ENCODE measurements at places on chromosomes 6 and 20. TPM values are rescaled to one million over a fixed set of nuclear protein-coding genes. Genes with fewer than 3 reads are reported as not detected.

Gene MYBL2
- not detected for total RNA-seq

DNA sequence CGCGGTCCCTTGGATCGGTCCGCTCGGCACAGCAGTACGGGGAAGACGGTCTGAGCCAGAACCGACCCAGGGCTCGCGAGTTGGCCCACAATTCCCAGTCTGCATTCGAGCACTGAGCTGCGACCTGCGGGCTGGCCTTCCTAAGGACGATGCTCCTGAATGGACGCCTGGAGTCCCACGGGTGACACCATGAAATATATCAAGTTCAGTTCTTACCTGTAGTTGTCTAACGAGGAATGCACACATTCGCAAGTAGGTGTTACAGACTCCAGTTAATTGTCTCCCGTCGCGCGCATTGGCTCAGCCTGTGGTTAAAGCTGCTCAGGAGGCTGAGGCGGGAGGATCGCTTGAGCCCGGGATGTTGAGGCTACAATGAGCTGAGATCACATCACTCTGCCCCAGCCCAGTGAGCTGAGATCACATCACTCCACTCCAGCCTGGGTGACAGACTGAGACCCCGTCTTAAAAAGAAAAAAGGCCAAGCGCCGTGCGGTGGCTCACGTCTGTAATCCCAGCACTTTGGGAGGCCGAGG lies 802 bp downstream of the PEX7 start:
- no peak for DNase-seq

Gene STX16
- 126 TPM for total RNA-seq

GRCh38 chr6:137589067-137589848 lies 95.1 kb upstream of the OLIG3 start:
- DNase-seq: no peak

Gene CST4
- total RNA-seq: not detected

GRCh38 chr20:53081916-53082863 lies 110.0 kb downstream of the TSHZ2 start:
- DNase-seq: no peak

GRCh38 chr20:61769286-61769832 lies 296.3 kb downstream of the TAF4 start:
- DNase-seq: peak; percentile 44

- no peak for DNase-seq
Observed at GRCh38 chr6:10359581-10359980, 55.3 kb downstream of the TFAP2A start.

DNA sequence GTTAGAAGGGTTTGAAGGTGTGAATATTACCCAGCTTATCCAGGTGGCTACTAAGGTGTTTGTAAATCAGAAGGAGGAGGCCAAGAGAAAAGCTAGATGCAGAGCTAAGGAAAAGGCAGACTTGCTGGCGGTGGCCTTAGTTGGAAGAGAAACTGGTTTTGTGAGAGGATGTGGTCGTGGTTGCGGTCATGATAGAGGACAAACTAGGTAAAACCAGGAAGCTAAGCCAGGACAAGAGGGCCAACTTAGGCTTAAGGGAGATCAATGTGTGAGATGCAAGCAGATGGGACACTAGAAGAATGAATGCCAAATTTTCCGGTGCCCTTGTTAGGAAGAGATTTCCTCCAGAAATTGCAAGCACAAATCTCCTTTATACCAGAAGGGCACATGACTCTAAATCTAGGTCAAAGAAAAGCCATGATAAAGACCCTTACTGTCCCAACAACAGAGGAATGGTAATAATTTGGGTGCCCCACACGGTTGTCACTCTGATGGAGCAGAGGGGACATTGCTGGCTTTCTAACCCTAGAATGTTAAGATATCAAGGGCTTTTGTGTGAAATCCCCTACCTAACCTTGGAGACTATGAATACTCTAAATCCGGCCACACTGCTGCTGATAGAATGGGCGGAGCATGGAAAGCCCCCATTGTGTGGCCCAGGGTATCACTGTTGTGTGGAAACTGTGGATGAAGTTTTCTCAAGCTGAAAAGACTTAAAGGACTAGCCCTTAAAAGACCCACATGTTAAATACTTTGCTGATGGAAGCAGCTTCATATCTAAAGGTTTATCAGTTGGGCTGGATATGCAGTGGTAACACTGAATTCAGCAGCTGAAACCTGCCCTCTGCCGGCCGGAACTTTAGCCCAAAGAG lies 7.8 kb downstream of the IL22RA2 start:
- no peak for DNase-seq

DNA sequence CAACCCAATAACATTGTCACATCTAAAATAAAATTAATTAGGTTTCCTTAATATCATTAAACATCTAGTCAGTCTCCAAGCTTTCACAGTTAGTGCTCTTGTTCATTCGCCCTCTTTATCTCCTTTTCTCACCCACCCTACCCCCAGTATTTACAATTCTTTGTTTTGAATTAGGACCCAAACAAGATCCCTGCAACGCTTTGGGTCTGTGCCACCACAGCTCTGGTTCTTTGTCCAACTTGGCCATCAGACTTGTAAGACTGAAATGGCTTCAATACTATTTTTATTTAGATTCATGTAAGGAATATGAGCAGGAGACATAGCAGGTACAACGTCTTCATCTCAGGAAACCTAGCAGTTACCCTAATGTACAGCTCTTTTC lies 276.5 kb downstream of the CDKAL1 start:
- DNase-seq: no peak

GRCh38 chr20:23143098-23143497 lies 57.0 kb upstream of the CD93 start:
- DNase-seq: peak; percentile 76

DNA sequence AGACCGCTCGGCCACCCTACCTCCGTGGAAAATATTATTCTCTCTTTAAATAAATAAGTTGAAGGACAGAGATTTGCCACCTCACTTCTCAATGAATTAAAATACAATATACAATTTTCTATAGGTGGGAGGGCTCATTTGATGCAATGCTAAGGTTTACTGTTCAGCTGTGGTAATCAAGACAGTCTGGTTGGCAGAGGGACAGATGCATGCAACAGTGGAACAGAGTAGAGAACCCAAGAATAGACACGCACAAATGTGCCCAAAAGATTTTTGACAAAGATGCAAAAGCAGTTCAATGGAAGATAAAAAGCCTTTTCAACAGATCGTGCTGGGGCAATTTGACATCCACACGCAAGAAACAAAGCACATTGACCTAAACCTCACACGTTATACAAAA lies 145.2 kb downstream of the CEBPB start:
- DNase-seq: no peak

DNA sequence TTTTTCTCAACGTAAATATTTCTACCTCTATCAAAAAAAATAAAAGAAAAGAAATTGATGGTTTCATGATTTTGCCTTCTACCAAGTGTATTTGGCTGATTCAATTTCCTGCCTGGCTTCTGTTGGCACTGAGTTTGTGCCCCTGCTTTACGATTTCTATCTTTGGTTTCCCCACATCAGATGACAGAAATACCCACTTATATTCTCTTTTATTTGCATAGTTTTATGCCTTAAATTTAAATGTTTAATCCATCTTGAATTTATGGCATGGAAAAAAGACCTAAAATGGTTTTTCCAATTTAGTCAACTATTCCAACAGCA lies 34.3 kb downstream of the RNF24 start:
- no peak for DNase-seq

DNA sequence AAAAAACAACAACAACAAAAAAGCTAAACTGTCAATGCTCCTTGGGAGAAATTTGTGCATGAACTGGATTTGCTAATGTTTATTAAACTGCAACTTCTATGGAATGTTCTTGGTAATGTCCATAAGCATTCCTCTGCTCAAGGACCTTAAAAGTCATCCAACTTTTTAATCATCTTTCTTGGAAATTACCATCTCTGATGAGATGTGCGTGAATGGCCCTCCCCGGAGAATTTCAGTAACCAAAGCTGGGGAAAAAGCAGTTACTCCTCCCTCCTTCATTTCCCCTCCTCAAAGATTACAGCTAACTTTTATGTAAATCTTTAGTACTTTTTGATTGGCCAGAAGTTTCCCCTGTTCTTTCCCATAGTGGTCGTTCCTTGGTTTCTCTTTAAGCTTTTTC lies 5.2 kb downstream of the TBCC start:
- DNase-seq: no peak

GRCh38 chr20:46725186-46726165 lies 16.0 kb downstream of the SLC2A10 start:
- no peak for DNase-seq

DNA sequence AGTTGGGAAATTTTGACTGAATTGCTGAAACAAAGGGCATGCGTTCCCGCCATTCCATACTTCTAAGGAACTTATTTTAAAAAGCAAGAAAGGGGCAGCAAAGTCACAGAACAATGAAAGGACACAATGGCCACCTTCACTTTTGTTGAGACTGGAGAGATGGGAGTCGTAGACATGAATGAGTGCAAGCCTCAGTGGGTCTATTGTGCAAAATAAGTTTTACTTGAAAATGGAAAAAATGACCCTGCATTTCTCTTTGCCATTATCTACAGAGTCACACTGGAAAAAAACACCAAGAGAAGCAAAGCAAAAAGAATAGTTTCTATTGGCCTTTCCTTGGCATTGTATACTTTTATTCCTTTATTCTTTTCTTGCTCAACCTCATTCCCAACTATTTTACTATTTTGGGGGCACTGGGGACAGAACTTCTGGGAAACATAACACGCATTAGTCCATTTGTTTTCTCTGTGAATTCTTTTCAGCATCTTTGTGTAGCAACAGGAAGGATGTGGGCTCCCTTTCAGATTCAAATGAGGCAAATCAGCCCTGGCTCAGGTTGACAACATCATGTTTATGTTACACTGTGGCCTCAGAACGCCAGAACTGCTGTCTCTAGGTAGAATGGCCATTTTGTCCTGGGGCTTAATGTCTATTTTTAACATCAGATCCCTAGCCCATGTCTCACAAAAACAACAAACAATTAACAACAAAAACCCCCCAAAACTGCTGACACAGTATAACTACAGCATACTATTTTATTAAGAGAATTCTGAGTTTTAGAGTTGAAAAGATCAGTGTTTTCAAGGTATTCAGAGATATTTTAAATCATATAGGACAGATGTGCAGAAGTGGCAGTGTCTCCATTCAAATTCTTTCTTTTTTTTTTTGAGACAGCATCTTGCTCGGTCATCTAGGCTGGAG lies 122.2 kb downstream of the FYN start:
- DNase-seq: no peak

DNA sequence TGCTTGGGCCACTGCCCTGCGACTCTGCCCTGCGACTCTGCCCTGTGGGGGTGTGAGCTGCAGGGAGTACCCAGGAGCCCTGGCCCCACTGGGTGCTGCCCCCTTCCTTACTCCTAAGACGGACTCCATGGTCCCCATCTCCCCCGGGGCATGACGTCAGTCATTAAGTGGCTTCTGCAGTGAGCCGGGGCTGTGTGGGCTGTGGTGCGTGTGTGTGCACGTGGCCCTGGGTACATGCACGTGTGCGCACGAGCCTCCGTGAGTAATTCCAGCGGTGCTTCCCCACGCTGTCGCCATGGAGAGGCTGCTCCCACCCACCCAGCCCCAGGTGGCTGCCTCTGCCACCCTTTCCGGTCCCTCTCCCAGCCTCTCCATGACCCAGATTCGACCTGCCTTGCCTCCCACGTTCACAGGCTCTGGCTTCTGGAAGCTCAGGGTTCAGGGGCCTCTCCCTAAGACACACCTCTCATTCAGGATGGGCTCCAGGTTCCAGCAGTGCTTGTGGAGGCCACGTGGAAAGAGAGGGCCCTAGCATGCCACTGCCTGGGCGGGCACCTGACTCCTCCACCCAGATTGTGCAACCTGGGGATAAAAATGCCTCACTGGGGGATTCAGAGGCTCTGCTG lies 88.3 kb downstream of the DLGAP4 start:
- DNase-seq: no peak

Gene WDR46
- total RNA-seq: 28.2 TPM

DNA sequence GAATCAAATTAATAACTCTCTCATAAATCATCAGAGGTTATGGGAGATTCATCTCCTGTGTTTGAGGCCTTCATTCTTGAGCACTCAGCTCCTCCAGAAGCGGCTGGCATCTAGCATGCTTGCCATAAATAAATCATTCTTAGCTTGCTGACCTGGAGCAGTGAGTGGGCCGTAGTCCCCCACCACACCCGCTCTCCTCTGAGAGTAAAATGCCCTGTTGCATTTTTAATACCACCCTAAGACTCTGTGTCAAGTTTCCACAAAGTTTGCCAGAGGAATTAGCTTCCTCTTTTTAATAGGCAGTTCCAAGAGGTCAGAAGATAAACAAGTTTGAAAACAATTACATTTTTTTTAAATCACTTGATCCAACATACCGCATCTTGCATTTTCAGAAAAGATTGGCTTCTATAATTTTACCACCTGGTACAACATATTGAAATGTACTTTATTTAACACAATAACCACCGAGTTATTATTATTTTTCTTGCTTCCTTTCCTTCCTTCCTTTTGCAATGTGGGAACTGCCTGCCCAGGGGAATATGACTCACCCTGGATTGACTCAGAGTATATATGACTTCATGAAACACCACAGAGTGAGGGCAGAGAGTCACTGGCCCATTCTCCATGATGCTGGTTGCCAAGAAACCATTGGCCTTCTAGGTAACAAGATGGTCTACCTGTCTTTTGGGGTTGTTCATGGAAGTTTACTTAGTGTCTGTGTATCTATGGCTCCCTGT lies 29.4 kb upstream of the CLIC5 start:
- DNase-seq: no peak

Gene SSTR4
- total RNA-seq: not detected

GRCh38 chr6:17281497-17282481 lies 628 bp downstream of the RBM24 start:
- DNase-seq: peak; percentile 68

Gene SLC22A7
- total RNA-seq: not detected

Gene SDC4
- 80.8 TPM for total RNA-seq

DNA sequence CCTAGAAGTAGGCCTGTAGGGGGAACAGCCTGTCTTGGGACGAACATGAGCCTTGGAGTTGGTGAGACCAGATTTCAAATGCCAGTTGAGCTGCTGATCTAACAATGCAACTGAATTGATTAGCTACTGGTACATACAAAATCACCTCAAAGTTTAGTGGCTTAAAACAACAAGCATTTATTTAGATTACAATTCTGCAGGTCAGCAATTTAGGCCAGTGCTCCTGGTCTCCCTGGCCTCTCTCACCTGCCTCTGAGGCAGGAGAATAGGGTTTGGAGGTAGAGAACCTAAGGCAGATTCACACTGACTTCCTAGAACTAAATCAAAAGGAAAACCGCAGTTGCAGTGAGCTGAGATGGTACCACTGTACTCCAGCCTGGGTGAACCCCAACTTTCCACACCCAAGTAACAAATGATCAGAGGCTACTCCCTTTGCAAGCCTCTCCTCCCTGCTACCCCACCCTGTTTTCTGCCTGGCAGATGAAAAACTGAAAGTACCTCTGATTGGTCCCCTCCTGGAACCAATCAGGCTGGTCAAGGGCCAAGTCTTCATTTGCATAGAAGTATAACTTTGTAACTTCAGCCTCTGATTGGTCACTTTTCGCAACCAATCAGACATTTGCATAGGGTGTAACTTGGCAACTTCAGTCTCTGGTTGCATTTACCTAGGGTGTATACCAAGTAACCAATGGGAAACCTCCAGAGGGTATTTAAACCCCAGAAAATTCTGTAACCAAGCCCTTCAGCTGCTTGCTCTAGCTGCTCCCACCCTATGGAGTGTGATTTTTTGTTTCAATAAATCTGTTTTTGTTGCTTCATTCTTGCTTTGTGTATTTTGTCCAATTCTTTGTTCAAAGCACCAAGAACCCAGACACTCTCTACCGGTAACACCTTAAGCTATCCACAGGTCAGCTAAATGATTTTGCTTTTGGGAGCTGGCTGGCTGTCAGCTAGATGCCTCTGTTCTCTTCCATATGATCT lies 8.1 kb upstream of the UBR2 start:
- DNase-seq: no peak

GRCh38 chr6:2055911-2056310 lies 189.5 kb downstream of the GMDS start:
- no peak for DNase-seq

All from sigmoid colon (tissue), 7 donors.